Hematopoietic multipotent progenitor cell treated with erythropoietin and hydrocortisone succinate and interleukin-3 and kit ligand, for 6 days (in vitro differentiated cells): ENCODE measurements at places on chromosomes 7 and 10.

DNA sequence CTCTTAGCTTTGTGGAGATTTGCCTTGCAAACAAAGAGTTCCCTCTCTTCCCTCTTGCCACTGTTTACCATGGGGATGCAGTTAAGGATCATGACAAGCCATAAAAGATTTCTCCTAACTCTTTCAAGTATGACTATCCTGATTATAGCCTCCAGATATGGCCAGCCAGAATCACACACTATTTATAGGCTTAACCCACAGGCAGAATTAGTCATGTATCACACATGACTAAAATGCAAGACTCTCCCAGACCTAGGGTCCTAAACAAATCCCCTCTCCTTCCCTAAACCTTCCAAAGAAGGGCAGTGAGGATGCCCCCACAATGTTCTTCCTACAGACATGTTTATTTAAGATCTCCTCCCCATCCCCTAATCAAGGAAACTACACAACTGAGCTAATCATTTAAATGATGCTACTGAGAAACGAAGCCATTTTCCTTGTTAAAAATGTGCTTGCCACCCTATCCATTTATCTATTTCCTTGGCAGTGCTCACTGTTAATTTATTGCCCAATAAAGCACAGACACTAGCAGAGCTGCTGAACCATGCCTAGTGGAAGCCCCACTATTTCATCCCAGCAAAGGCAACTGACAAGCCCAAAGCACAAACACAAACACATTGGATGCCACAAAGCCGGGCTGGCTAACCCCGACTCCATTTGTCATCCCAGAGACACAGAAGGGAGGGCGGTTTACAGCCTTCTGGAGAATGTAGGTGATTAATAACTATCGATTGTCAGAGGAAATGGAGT, 363.4 kb downstream of the KCNMA1 start:
- DNase-seq = no peak

DNA sequence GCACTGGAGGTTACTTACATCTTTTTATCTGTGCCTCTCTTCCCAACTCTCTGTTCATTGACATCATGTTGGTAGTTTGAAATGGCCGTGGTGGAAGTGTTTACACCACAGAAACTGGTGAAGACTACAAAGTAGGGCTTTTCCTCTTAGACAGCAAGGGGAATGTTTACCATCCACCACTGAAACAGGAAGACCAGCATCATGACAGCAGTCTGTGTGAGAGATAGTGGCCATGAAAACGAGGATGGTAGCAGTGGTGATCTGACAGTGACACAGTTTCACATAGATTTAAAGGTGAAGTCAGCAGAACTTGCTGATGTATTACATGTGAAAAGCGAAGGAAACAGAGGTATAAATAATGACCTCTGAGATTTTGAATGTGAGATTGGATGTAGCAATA, 115.7 kb downstream of the CCDC71L start:
- no peak for DNase-seq

DNA sequence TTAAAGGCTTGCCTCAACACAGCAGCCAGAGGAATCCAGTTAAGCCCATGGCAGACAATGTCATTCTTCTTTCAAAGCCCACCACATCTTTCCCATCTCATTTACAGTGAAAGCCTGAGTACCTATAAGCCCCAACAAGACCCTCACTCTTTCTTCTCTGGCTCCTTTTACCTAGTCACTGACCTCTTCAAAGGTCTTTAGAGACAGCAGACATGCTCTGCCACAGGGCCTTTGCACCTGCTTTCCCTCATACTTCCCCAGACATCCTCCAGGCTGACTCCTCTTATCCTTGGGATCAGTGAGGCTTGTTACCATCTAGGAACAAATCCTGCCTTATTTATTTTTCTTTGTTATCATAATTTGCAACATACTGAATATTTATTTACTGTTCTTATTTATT, 17.8 kb downstream of the HYAL4 start:
- no peak for DNase-seq

DNA sequence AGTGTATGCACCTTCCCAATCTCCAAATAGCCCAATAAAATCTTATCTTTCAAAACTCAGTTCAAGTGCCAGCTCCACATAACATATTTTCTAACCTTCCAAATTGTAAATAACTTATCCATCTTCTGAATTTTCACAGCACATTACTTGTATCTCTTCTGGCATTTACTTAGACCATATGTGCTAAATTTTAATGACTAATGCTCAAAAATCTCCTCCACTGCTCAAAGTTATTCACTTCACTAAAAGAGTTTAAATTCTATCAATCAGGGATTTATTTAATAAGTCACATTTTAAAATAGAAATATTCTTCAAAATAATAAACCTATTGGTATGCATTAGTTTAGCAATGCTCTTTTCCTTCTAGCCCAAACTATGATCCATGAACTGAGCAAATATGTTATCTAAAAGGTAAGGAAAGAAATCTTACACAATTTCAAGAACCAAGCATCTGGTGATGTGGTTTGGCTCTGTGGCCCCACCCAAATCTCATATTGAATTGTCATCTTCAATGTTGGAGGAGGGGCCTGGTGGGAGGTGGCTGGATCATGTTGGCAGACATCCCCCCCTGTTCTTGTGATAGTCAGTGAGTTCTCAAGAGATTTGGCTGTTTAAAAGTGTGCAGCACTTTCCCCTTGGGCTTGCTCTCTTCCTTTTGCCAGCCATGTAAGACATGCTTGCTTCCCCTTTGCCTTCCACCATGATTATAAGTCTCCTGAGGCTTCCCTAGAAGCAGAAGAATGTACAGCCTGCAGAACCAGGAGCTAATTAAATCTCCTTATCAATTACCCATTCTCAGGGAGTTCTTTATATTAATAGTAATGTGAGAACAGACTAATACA, 28.1 kb upstream of the GPR22 start:
- DNase-seq = peak; percentile 32

GRCh38 chr10:17423632-17424186, 30.7 kb downstream of the ST8SIA6 start:
- peak; percentile 76 for DNase-seq

DNA sequence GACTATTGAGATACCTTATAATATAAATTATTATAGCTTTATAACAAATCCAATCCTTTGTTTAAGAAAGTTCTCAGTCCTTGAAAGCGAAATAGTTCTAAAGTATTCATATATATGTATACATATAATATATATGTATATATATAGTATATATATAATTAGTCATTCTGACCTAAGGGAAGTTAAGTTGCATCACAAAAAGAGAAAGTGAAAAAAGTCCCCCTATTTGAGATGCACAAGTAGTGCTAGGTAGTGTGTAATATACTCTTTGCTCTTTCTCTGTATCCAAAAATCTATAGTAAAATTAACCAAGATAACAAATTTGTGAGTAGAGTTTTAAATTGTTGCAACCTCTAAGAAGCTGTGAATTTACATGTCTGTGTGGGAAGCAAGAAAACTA, 13.3 kb upstream of the IFIT1B start:
- DNase-seq = no peak

GRCh38 chr7:131456338-131456737, 100.1 kb downstream of the PODXL start:
- no peak for DNase-seq

DNA sequence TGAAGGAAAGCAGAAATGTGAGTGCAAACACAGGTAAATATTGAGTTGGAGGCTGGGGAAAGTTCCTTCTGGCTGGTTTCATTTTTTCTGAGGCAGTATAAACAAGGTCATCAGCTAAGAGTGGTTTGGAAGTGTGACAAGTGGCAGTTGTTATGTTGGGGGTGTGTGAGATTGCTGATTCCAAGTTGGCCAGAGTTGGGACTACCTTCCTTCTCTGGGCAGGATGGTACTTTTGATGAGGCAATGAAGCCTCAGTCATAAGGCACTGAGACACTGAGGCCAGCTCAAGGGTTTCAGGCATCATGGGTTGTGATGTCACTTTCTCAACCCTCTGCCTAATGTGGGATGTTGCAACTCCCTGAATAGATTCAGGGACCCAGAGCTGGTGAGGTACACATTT, 8.2 kb upstream of the PTTG1IP2 start:
- DNase-seq = no peak

DNA sequence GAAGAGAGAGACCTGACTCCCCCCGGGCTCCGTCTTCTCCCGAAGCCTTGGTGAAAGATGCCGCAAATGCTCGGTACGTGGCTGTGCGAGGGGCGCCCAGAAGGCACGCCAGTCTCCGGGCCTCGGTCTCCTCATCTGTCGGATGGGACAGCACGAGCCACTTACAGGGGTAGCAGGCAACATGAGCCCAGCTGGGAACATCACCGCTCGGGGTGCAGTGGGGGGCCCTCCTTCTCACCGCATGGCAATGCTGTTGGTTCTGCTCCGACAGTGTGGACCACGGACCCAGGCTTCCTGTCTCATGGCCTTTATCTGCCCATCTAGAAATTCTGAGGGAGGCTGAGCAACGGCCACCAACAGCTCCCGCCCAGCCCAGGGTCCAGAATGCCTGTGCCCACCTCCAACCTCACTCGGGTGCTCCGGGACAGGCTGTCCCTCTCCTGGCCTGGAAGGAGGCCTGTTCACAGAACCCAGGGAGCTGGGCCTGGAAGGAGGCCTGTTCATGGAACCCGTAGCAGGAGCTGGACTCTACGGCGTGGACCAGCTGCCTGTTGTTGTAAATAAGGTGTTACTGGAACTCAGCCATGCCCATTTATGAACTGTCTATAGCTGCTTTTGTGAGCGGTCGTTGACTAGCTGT, 15.8 kb downstream of the ADAP1 start:
- no peak for DNase-seq

GRCh38 chr10:30176182-30176581, 116.8 kb upstream of the JCAD start:
- DNase-seq = no peak

GRCh38 chr10:106506526-106507283, 657.8 kb downstream of the SORCS1 start:
- DNase-seq = no peak

DNA sequence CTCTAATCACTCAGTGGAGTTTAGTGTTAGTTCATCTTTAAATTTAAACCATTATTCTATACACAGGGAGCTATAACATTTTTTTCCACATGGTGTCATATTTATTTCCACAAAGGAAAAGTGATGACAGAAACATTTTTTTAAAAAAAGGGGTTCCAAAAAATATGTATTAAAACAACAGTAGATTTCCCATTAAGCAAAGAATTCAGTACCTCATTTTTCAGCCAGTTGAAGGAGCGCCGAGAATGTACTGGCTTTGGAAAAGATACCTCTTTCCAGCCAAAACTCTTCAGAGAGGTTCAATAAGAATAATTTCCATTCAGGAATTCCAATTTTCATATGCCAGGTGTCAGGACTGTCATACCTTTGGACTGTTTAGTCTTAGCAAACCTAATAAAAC, 250.5 kb upstream of the MEOX2 start:
- DNase-seq = no peak

DNA sequence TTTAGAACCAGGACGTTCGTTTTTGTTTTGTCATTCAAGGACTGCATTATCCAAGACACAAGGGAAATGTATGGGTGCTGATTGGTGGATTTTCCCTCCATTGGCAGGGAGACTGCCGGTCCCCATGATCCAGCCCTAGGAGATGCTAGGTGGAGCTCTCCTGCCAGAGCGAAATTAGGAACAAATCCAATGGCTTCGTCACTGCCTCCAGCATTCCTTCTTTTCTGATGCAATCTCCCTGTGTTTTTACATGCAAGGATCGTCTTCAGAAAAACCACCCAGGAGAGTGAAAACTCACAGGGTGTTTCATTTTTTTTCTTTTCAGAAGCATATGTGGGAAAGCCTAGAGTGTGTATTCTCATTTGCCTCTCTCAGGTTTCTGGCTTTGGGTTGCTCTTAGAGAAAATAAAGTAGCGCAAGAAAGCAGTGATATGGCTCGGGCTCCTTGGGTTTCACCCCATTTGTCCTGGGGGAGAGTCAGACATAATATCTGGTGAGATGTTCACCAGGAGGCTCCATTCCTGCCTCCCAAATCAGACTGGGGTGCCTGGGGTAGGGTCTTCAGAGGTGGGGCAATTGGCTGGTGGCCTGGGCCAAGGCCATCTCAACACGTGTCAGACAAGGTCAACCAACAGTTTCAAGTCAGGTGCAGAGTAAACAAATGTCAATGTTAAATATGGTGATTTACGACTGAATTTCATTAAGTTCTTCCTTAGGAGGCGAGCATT, 450.9 kb upstream of the MKI67 start:
- DNase-seq = no peak

DNA sequence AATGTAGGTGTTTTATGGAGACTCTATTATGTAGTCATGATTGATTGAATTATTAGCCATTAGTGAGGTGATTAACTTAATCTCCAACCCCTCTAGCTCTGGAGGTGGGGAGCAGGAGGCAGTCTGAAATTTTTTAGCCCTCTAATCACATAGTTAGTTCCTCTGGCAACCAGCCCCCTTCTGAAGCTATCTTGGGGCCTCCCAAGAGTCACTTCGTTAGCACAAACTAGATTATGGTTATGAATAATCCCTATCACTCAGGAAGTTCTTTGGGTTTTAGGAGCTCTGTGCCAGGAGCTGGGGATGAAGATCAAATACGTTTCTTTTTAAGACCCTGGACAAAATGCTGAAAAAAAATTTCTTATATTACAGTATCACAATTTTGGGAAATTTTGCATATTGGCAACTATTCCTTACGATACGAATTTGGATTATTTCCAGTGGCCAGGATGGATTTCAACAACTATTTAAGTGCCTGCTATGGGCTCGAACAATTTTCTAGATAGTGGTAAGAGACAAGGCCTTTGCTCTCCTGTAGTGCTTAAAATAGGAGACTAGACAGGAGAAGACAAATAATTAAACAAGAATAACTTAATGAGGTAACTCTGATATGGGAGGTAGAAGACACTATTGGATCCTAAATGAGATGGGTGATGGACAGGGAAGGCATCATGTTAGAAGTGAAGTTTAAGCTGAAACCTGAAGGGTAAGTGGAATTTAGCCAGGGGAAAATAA, 52.9 kb downstream of the BTAF1 start:
- peak; percentile 64 for DNase-seq

GRCh38 chr7:28509251-28510025, 97.1 kb downstream of the CREB5 start:
- DNase-seq = peak; percentile 8

DNA sequence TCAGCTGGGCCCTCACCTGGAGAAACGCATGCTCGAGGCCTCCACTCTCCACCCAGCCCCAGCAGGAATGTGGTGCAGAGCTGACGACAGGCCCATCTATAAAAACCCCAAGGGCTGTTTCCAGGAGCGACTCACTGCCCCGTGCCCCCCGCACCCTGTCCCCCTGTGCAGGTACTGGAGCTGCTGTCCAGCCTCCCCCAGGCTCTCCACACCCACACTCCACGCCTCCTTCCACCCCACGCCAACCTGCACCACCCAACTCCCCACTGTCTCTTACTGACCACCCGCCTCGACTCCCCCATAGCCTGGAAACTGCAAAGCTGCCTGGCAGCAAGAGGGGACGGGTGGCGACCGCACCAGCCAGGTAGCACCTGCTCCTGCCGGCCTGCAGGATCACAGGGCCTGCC, 43.3 kb downstream of the DIP2C start:
- DNase-seq = no peak
